ENCODE measurements at places on chromosomes 12 and 14.

DNA sequence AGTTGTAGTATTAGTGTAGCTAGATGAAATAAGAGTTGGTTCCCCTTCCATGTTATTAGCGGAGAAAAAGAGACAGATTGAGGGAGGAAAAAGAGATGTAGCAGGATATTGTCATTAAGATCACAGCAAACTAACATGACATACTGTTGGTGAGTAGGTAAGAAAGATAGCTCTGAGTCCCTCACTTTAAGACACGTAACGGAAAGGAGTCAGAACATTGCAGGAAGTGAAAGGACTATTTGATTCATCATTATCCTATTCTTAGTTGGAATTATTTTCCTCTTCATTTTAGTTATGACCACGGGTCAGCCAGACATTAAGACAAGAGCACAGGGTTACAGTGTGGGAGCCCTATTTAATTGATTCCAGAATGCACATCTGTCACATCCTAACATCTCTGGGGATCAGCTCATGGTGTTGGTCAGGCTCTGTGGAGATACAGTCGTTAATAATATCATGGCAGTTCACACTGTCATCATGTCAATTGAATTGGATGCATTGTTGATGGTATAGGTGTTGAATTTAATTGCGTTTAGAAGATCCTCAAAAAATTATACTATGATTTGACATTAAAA, 55.0 kb downstream of the TMX1 start:
- no peak for DNase-seq

DNA sequence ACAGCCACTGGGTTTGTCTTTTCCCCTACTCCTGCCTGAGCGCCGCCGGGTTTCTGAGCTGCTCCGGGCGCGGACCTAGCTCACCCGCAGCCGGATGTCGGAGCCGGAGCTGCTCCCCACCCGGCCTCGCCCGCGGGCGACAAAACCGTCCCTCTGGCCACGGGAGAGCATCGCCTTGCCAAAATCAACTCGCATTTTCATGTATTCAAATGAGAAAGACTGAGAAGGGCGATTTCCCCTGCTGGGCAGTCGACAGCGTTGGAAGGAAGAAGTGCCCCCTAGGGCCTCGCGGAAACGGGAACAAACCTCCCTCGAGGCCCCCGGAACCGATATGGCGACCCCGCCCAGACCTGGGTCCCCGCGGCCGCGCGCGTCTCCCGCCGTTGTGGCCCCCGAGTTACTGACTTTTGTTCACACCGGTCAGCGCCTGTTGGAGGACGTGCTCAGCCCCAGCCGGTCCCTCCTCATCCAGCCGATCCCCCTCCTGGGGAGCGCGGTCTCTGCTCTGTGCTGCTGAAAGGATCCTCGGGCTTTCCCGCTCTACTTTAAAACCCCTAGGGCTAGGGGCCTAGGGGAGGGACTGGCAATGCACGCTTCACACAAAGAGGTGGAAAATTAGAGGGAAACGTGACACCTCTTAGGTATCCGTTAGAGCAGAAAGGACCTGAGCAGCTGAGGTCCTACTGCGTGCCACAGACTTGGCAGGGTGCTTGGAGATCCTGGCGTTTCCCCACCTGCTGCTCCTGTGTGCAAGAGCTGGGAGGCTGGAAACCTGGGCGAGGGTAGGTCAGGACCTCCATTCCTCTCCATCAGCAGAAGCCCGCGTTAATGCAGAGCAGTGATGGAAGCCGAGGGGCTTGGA, 4.3 kb downstream of the TTC6 start:
- DNase-seq, result no peak

DNA sequence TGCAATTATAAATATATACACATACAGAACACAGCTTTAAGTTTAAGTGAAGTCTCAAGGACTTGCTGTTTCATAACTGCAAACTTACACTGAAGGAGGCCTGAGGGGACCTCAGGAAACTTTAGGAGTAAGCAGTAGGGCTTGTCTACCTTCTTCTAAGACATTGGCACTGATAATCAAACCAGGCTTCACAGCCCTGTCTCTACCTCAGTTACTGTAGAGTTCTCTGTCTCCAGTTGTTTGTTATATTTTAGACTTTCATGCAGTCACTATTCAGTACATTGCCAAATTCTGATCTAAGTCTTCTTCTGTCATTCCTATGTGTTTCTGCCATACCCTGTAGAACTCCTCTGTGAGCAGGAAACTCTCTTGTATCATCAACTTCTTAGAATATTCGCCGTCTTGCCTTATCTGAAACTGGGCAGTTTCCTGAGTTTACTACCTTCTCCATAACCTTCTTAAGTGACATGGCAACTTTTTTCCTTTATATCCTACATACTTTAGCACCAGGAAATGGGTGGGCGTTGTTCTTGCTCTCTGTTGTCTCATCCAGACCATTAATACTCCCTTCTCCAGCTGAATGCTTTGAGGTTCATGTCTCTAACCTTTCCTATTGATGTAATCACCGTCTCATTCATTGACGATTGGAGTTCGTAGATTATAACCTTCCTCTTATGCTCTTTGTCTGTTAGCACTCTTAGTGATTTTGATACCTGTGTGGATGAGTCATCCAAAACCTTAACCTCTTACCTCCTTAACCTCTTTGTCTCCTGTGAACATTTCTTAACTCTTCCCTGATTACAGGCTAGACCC, 11.4 kb downstream of the APAF1 start:
- DNase-seq, result no peak

GRCh38 chr14:21894003-21894897, 220.6 kb upstream of the OR4E1 start:
- DNase-seq, result no peak

DNA sequence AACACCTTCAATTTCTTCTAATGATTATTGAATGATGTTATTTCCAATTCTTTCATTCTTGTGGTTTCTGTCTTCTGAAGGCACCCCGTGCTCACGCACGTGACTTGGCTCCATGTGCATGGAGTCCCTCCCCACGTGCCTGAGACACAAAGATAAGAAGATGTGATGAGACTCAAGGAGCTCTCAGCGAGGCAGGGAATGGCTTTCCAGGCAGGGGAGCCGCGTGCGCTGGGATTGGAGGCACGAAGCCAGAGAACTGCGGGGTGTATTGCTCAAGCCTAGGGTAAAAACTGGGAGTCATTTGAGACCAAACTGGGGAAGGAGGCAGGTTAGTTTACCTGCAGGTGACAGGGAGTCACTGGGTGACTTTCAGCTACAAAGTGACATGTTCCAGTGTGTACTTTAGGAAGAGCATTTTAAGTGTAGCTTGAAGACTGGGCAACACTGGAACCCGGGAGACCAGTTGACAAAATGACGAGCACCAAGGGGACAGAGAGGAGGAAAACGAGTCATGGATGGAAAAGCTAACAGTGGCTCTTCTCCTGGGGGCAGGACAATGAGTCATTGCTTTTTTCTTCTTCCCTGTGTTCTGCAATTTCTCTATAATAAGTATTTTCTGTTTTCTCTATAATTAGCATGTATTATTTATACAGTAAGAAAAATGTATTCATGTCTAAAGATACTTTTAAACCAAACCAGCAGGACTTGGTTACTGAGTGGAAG, 311.7 kb upstream of the FKBP4 start:
- no peak for DNase-seq

All from HuH-7 (cell line).